Naive thymus-derived CD4-positive, alpha-beta T cell (primary cell): ENCODE measurements at places on chromosomes 6 and 20. TPM values are rescaled to one million over a fixed set of nuclear protein-coding genes. Genes with fewer than 3 reads are reported as not detected.

DNA sequence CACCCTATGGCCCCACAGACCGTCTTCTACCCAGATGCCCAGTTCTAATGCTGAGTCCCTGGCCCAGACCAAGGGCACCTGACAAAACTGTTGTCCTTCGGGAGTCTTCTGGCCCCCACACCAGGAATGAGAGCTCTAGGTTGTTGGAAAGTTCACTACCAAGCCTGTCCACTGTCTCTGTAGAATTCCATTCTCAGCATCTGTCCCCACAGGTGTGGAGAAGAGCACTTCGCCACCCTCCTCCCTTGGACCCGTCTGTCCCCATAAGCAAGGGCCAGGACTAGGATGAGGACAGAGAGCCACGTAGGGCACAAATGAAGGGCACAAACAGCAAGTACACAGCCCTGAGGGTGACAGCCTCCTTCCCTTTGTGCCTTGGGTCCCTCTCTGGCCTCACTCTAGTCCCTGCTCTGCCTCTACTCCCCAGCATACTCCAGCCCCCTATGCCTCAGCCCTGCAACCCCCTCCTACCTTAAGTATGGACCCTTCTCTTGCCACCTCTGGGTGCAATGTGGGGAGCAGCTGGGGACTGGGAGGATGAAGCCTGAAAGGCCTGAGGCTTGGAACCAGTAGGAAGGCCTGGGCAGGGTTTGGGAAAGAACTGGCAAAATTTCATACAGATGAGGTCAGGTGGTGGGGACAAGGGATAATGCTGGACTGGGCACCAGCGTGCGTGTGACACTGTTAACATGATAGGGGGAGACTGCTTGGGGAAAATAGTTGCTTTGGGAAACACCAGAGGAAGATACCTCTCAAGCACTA lies 4.3 kb downstream of the LZTS3 start:
- DNase-seq, result no peak

DNA sequence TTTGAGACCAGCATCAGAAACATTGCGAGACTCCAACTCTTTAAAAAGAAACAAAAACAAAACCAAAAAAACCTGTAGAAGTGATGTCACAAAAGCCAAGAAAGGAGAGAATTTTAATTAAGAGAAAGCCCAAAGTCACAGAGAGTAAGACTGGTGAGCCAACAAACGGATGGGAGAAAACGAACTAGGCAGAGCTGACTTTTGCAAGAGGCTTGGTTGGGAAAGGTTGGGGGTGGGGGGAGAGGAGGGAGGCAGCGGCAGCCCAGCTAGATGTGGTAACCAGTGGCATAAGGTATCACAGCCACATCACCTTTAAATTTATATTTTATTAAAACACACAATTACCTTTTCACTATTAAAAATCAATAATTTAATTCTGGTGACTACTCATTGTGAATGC lies 23.5 kb downstream of the NOL7 start:
- DNase-seq, result no peak

Gene TRIM40
- not detected for polyA plus RNA-seq

GRCh38 chr6:40668203-40668602 lies 81.0 kb upstream of the LRFN2 start:
- no peak for DNase-seq

DNA sequence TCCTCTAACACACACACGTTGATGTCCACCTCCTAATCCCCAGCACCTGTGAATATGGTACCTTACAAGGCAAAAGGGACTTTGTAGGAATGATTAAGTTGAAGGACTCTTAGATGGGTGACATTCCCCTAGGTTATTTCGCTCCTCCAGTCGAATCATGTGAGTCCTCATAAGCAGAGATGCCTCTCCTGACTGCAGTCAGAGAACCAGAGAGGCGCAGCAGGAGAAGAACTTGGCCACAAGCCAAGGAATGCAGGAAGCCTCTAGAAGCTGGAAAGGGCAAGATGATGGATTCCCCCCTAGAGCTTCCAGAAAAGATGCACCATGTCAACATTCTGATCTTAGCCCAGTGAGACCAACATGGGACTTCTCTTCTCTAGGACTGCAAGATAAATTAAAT lies 133.1 kb upstream of the PTPRT start:
- no peak for DNase-seq

Gene AARS2
- 8.9 TPM for polyA plus RNA-seq

- DNase-seq, result no peak
Measured at GRCh38 chr6:147285087-147285855, 81.1 kb downstream of the STXBP5 start.

Gene RBL1
- 13.0 TPM for polyA plus RNA-seq

Gene WFDC10B
- not detected for polyA plus RNA-seq

DNA sequence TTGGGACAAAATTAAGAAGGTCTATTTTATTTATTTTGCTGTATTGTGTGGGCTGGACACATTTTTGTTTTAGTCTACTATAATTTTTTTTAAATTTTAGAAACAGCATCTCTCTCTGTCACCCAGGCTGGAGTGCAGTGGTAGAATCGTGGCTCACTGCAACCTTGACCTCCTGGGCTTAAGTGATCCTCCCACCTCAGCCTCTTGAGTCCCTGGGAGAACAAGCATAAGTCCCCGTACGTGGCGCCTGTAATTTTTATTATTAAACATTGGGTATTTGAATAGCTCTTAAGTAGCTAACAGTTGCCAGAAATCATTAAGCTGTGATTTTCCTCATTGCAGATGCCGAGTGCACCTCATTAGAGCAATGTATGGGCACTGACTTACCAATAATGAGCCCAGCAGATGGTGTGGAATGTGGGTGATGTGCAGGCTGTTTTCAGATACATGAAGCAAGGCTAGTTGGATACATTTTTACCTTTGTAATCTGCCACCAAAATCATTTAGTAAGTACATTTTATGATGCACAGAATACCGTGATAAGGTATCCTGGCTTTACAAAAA lies 10.3 kb upstream of the MAS1 start:
- DNase-seq, result no peak
